AML-193 (cell line): ENCODE measurements at places on chromosomes 5 and 9.
A peak's percentile ranks its signal among the peaks of the same experiment; 100 is the strongest.

GRCh38 chr9:37839496-37840461, 39.2 kb downstream of the DCAF10 start:
- DNase-seq: no peak

GRCh38 chr9:8888591-8888990, 1089.0 kb upstream of the DMAC1 start:
- DNase-seq: no peak

GRCh38 chr5:38585816-38586215, 29.4 kb upstream of the LIFR start:
- no peak for DNase-seq

GRCh38 chr9:112061152-112061740, 113.9 kb downstream of the SUSD1 start:
- DNase-seq: peak; percentile 93

DNA sequence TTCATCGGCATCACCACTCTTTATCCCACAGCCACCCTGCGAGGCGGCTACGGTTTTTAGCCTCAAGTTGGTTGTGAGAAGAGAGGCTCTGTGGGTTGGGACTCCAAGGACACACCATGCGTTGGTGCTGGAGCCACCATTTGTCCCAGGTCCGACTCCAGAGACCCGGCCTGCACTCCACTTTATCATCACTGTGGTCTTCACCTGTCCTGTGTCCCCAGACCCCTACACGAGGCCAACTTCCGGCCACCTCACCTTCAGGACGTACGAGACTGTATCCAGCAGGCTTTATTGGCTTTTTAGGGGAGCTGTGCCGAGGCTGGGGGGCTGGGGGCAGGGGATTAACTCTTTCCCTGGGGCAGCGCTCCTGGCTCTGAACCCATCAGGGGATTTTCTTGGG, 55.0 kb downstream of the GTF3C4 start:
- no peak for DNase-seq

DNA sequence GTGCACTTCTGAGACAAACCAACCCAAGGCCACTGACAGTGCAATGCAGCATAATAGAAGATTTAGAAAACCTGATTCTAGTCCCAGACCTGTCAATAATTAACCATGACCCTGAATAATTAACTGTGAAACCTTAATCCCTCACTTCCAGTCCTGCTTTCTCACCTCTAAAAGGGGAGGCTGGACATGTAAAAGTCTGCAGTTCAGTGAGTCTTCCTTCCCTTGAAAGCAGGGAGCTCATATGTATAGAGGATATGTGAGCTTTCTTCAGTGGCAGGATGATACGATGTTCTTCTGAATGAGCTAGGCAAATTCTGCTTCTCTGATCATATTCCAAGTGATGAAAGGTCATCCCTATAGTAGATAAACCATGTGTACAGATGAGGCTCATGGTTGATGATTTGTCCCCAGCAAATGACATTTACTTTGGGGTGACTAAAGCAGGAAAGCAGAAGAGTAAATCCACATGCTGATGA, 2.9 kb downstream of the KCNV2 start:
- DNase-seq: no peak

DNA sequence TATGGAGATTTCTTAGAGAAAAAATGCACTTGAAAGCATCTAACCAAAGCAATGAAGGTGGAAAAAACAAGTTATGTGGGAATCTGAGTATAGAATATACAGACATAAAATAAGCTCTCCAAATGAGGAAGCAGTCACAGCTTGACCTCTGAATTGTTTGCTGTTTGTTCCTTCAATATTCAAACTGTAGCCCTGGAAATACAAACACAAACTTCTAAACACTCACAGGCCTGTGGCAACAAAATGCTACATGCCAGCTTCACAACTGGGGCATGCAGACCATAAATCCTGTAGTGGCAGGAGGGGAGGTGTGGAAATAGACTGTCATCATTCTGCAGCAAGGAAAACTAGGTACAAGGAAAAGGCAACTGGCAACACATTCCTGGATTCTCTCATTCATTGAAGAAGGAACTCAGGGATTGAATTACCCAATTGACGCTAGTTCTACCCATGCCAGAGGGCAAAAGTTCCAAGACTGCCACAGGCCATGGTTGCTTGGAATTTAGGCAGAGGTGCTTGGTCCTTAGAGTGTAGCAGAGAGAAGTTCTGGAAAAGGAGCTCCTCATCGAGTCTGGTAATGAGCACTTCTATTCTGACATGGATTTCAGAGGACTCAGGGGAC, 349.6 kb downstream of the PDE4D start:
- no peak for DNase-seq

DNA sequence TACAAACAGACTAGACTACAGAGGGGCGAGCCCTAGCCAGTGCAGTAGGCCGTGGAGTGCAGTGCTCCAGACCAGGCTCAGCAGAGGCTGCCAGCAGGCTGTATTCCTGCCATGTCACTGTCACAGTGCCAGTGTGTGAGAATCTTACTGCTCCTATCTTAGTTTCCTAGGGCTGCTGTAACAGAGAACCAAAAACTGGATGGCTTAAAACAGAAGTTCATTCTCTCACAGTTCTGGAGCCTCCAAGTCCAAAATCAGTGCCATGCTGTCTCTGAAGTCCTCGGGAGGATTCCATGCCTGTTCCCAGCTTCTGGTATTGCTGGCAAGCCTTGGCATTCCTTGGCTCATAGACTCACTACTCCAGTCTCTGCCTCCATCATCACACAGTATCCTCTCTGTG, 75.0 kb upstream of the SAP30L start:
- no peak for DNase-seq
